ENCODE measurements at places on chromosomes 3 and 15.

DNA sequence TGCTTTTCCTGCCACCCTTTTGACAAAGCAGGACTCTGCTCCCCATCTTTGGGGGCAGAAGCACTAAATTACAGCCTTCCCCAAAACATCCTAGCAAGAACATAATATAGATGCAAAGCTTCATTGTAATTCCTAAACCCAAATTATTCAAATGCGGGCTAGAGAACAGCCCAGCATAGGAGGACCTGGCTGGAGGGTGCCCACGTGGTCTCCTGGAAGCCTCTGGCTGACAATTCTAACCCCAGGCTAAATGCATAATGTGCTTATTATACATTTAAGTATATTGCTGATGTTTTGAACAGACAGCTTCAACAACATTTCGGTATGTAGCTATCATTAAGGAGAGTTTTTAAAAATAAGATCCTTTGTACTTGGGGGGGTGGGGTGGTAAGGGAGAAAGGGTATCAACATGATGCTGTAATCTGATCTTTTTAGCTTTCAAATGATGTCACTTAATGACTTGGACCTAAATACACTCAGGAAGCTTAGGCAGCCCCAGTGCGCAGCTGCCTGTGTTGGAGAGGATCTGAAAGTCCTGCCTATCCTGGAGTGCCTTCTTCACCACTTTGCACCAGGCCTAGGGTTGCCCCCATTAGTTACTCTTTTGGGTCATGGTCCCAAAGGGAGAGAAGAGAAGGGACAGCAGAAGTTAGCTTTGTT lies 57.2 kb upstream of the USP3 start:
- no peak for DNase-seq

GRCh38 chr3:103389356-103389755 lies 954.5 kb downstream of the ZPLD1 start:
- no peak for DNase-seq

GRCh38 chr15:39649757-39650156 lies 68.9 kb downstream of the THBS1 start:
- no peak for DNase-seq

GRCh38 chr3:32706348-32707025 lies 21.5 kb downstream of the CNOT10 start:
- no peak for DNase-seq

DNA sequence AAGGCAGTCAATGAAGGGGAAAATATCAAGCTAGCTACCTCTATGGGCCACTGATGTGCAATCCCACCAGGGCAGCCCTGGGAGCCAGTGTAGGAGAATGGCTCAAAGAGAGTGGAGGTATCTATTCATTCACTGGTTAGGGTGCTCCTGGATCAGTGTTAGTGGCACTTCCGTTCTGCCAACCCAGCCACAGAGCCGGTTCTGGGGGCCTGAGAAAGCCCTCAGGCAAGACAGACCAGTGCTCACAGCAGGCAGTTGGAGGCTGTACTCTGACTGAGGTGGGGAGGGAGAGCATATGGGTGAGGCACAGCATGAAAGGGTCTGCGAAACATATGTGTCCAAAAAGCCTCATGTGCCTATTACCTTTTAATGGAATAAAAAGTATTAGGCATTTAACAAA lies 109.3 kb downstream of the KCNMB2 start:
- no peak for DNase-seq

- no peak for DNase-seq
Measured at GRCh38 chr3:168467115-168467714, 371.5 kb upstream of the GOLIM4 start.

- no peak for DNase-seq
Measured at GRCh38 chr3:50241713-50242380, 5.8 kb downstream of the GNAI2 start.

DNA sequence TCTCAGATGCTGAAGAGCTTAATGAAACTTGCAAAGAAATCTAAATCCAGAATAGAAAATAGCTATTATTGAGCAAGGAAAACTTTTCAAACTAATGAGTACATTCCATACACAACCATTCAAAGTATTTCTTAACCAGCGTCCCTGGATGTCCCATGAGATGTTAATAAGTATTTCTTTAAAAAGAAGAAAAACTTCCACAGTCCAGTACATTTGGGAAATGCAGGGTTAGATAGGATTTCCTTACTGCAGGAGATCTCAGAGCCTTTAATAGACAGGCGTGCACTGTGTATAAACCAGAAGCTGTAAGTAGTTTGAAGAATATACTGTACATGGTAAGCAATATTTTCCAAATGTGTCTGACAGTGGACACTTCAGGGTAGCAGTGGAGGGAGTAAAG lies 29.6 kb upstream of the BHLHE40 start:
- no peak for DNase-seq

DNA sequence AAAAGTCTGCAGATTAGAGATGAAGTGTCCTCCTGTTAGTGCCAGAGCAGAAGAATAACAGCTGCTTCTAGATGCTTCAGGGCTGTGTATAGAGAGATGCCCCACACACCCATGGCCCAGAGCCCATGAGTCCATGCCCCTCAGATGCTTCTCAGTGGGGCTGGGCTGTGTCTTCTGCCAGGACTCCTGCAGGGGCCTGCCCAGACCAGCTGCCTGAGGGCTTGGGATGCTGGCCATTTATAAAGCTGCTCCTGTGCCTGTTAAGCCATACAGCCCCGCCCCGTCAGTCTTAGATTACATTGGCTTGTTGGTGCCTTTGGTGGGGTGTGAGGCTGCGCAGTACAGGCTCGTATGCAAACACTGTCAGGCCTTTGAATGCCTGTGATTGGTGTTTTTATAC lies 318.0 kb upstream of the CTDSPL start:
- DNase-seq = no peak

GRCh38 chr3:162994165-162994564 lies 1497.6 kb downstream of the OTOL1 start:
- DNase-seq = no peak

DNA sequence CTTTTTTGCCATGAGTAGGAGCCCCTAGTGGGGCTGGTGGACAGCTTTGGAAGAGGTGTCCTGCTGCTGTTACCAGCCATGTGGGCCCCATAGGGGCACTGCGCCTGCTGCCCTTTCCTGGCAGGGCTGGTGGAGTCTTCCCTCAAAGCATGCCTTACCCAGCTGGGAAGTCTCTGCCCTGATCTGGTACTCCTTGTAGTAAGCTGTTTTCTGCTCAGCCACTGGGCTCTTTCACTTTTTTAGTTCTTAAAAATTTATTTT lies 26.2 kb downstream of the HMCES start:
- no peak for DNase-seq

- DNase-seq = no peak
Measured at GRCh38 chr3:69948246-69948862, 51.2 kb upstream of the SAMMSON start.

DNA sequence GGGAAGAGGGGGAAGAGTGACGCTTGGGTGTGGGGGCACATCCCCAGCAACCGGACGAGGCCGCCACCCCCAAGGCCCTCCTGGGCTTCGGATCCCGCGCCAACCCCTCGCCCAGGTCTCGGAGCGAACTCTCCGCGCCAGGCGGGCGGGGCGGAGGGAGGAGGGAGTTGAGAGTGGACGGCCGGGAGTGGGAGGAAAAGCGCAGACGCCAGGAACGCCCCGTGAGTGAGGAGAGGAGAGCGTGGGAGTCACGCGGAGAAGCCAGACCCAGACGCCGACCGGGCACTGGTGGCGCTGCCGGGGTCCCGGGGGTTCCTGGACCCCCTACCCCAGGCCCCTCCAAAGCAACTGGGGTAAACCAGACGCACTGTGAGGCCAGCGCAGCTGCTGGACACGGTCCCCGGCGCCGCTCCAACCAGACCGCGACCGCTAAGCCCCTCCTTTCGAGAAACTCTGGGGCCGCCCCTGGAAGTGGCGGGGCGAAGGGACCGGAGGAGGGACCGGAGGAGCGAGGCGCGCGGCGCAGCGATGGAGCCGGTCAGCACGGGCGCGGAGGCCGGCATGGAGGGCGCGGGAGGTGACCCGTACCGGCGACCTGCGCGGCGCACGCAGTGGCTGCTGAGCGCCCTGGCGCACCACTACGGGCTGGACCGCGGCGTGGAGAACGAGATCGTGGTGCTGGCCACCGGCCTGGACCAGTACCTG lies at the start of gene EFCC1:
Gene EFCC1 (plus strand): TSS at position 204 of the 705 bp plus-strand sequence. CDS start 325 bp downstream, at position 529.
- peak; percentile 78 for DNase-seq

- no peak for DNase-seq
Measured at GRCh38 chr3:70753572-70753971, 441.1 kb upstream of the MDFIC2 start.

GRCh38 chr15:78449220-78449999 lies 11.4 kb downstream of the IREB2 start:
- DNase-seq = no peak

- no peak for DNase-seq
Measured at GRCh38 chr15:63992300-63992699, 54.0 kb downstream of the DAPK2 start.

DNA sequence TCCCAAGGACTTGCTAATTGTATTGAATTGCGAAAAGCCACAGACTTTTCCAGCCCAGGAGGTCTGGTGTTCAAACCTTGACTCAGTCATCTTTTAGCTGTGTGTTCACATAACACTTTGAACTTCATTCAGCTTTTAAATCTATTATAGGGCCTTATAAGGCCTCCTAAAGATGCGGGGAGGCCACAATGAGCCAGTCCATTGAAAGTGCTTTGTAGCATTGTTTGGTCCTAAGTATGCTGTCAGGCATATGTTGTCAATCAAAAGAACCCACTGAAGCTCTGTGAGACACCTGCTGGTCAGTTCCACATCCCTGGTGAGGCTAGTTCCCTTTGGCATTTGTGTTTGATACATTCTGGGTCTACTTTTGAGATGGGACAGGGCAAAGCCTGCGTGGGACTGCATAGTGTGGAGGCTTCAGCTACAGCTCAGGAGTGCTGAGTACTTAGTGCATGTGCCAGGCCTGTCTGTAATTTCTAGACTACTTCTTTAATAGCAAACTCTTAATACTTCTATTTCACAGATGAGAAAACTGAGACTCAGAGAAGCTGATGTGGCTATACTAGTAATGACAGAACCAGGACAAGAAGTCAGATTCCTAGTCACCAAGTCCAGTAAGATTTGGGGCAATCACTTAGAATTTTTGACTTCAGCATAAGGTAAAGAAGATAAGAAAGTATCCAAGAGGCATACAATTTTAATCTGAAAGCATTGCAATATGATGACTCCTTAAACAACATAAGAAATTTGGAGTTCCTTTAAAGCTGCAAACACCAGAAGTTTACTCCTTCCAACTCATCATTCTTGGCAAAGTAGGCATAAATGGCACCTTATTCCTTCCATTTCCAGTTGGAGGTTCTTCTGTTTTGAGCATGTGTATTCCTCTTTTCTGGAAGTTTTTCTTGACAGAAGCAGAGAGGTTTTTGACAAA lies 213.0 kb downstream of the PDCD6IP start:
- DNase-seq = no peak

GRCh38 chr3:16668776-16669545 lies 63.7 kb upstream of the DAZL start:
- DNase-seq = no peak

- DNase-seq = no peak
Measured at GRCh38 chr3:21704796-21705195, 46.2 kb downstream of the ZNF385D start.

DNA sequence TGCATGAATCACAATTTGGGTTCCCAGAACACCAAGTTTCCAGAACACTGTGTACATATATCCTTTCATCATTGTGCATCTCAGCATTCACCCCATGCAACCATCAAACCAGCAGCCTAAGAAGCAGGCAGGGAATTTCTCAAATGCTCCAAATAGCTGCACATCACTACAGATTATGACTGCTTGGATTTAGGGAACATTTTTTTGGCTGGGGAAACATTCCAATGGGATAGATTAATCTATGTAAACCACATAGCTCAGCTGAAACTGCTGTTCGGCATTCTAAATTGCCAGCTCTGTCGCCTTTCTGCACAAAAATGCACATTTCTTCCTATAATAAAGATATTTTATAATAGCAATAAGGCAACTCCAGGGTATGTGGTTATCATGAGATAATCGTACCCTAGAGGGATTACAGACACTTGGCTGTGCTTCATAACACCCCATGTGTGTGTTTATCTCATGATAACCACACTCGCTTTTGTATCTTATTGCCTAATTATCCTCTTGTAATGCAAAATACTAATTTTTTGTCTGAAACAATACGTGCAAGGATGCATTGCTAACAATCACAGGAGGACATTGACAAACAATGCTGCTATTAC lies 483.7 kb upstream of the DPH6 start:
- no peak for DNase-seq

GRCh38 chr15:100191161-100191560 lies 150.6 kb downstream of the ADAMTS17 start:
- DNase-seq = no peak

GRCh38 chr3:112815981-112816380 lies 30.7 kb downstream of the CD200R1L start:
- DNase-seq = no peak

GRCh38 chr3:115784739-115785536 lies 161.6 kb downstream of the GAP43 start:
- DNase-seq = no peak

GRCh38 chr3:48938156-48938555 lies 19.5 kb downstream of the ARIH2 start:
- no peak for DNase-seq

GRCh38 chr3:158458464-158458863 lies 112.5 kb upstream of the MLF1 start:
- no peak for DNase-seq

All from right cardiac atrium (tissue), 5 donors.